ENCODE measurements at places on chromosomes 6 and 20. TPM values are rescaled to one million over a fixed set of nuclear protein-coding genes. Genes with fewer than 3 reads are reported as not detected.
A peak's percentile ranks its signal among the peaks of the same experiment; 100 is the strongest.

GRCh38 chr20:11130554-11131166, 456.9 kb upstream of the JAG1 start:
- DNase-seq = no peak

The CPNE5 gene
- total RNA-seq = 0.24 TPM

- no peak for DNase-seq
Measured at GRCh38 chr6:150883521-150883920, 18.0 kb downstream of the MTHFD1L start.

DNA sequence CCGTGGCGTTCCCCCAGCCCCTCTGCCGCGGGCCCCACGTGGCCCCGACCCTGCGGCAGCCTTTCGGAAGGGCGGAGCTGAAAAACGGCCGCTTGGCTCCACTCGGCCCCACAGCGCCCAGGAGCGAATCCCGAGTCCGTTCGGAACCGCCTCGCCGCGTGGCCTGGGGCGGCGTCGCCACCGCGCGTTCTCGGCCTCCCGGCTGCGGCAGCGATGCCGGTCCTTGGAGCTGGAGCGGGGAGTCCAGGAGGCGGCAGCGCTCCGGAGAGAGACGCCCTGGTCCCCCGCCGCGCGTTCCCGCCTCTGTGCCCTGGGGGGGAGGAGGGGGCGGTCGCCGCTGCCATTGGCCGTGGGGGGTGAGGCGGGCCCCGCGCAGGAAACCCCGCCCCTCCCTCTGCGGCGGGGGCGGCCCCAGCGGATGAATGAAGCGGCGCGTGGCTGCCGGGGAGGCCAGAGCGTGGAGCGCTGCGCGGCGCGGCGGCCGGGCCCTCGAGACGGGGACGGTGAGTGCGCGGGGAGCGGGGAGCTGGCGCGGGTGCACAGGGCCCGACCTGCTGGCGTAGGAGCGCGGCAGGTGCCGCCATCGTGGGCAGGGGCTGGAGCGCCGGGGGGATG, at the start of gene SLCO4A1:
Gene SLCO4A1, plus strand, starts transcription at position 453 of the 615 bp plus-strand sequence. CDS start 13,952 bp downstream, outside the sequence.
- DNase-seq = peak; percentile 32

DNA sequence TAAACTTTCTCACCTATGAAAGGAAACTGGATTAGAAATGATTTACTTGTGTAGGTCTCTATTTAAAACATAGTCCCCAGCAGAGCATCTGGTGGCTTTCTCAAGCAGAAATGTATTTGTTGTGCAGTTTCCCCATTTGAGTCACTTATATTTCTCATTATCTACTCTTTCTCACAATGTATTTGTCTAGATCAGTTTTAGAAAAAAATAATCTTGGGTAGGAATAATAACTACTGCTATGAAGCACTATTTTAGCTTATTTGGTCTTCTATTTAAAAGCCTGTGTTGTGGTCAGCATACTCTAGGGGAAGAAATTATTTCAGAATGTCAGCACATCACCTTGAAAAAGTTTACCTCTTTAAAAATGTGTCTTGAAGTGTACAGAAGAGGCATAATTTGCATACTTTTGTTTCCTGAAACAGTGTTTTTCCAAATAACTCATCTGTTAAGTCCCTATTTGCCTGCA, 60.9 kb upstream of the PRL start:
- DNase-seq = no peak

DNA sequence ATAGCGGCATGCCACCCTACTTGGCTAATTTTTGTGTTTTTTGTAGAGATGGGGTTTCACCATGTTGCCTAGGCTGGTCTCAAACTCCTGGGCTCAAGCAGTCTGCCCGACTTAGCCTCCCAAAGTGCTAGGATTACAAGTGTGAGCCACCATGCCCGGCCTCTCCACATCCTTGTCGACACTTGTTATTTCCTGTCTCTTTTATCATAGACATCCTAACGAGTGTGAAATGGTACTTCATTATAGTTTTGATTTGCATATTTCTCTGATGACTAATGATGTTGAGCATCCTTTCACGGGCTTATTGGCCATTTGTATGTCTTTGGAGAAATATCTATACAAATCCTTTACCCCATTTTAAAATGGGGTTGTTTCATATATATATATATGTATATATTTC, 39.0 kb upstream of the ASXL1 start:
- no peak for DNase-seq

DNA sequence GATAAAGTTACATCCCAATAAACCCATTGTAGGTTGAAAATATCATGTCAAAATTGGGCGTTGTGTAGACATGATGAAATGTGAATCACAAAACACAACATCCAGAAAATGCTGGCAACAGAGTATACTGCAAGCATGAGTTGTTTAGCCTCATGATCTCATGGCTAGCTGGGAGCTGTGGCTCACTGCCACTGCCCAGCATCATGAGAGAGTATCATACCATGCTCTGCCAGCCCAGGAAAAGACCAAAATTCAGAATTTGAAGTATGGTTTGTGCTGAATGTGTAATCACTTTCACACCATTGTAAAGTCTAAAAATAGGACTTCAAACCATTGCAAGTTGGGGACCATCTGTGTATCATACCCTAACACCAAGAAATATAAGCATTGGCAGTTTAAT, 45.2 kb upstream of the SMAP1 start:
- DNase-seq = no peak
